ENCODE measurements at places on chromosomes 1 and 21.

GRCh38 chr1:223344491-223344890, 19.5 kb downstream of the SUSD4 start:
- no peak for DNase-seq

GRCh38 chr1:205481218-205481617, 23.3 kb upstream of the CDK18 start:
- no peak for DNase-seq

DNA sequence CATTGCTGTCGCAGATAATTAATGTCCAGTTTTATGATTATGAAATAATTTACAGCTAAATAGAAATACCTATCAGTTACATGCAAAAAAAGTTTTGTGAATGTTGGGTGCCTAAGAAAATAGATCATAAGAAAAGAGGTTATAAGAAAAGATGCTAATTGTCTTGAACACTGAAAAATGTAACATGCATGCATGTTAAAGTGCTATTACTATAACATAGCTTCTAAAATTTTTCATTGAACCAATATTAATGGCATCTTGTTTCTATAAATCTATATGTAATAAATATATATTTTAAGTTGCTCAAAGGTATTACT, 35.5 kb upstream of the SCYL3 start:
- DNase-seq: no peak

GRCh38 chr1:25577134-25577920, 33.9 kb downstream of the LDLRAP1 start:
- DNase-seq: no peak

GRCh38 chr1:99675994-99676393, 30.1 kb downstream of the PALMD start:
- no peak for DNase-seq

- no peak for DNase-seq
Observed at GRCh38 chr1:191348328-191348727, 809.9 kb upstream of the RGS18 start.

- DNase-seq: peak; percentile 79
Observed at GRCh38 chr1:228445843-228446650, 29.4 kb upstream of the TRIM17 start.

GRCh38 chr1:226446094-226446493, 38.2 kb upstream of the PARP1 start:
- DNase-seq: no peak

DNA sequence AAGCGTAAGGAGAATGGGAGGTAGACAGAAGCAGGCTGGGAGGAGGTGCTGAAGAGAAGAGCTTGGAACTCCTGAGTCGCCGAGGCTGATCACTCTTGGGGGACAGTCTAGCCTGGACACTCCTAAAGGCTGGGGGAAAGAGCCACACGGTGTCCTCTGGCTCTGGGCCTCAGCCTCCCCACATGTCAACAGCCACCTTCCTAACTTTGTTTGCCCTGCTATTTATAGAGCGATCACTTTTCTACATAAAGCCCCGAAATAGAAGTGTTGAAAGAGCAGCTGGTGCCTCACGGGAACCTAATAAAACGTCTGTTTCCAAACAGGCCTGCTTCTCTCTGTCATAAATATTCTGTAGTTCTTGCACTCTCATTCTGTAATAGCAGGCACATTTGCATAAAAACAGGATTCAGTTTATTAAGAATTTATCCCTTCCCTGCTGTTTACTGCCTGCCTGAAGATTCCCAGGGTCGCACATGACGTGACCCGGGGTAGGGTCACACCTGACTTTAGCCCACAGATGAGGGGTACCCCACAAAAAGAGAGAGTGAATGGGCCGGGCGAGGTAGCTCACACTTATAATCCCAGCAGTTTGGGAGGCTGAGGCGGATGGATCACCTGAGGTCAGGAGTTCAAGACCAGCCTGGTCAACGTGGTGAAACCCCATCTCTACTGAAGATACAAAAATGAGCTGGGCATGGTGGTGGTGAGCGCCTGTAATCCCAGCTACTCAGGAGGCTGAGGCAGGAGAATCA, 212.5 kb downstream of the TOMM20 start:
- DNase-seq: no peak

- DNase-seq: no peak
Observed at GRCh38 chr1:219670426-219671149, 57.7 kb upstream of the ZC3H11B start.

- DNase-seq: no peak
Observed at GRCh38 chr1:67635055-67635809, 49.8 kb upstream of the GADD45A start.

DNA sequence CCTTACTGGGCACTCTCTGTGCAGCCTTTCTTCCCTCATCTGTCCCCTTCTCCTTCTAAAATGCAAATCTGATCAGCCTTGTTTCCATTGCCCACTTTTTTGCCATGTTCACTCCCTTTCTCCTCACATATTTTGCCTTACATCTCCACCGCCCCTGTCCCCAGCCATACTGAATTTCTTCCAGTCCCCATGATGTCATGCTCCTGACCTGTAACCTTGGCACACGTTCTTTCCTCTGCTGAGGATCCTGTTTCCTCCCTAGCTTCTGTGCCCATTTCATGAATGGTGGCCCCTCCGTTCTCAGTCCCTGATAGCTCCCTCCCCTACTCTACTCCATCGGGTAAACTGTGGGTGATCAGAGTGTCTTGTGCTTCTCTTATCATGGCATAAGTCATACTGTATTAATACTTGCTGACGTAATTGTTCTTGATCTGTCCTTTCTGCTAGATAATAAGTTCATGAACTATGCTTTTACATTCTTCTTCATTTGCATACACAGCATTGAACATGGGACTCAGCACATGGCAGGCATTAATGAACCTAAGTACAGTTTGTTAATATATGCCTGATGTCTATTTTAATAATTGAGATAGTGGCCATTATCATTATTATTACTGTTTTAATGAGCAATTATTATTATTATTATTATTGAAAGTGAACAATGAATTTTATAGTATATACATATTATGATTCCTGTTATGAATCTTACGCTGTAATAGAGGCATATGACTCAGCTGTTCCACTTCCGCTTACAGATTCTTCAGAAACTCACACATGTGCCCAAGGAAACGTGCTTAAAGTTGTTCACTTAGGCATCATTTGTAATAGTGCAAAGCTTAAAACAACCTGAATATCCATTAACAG, 28.5 kb downstream of the MAP3K21 start:
- no peak for DNase-seq

DNA sequence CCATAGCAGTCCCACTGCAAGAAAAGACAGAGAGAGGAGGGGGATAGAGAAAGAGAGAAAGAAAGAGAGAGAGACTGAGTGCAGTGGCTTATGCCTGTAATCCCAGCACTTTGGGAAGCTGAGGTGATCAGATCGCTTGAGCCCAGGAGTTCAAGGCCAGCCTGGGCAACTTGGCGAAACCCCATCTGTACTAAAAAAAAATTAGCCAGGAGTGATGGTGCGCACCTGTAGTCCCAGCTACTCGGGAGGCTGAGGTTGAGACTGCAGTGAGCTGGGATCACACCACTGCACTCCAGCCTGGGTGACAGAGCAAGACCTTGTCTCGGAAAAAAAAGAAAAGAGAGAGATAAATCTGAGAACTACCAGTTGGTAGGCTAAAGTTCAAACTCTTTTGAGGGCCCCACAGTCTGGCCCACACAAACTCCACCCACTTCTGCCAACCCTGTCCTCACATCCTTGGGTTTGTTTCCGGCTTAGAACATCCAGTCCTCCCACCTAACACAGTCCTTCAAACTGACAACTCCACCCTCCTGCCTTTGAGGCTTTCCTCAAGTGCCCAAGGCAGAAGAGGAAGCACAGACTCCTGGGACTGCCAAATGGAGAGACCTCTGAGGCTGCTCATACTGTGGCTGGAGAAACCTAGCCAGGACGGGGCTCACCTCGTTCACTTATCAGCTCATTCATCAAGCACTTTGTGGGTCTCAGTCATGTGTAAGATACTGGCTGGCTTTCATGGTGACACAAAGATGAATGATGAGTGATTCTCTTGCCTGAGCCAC, 20.1 kb downstream of the TFAP2E start:
- no peak for DNase-seq

GRCh38 chr1:44568128-44568900, 106.0 kb downstream of the TMEM53 start:
- DNase-seq: no peak

DNA sequence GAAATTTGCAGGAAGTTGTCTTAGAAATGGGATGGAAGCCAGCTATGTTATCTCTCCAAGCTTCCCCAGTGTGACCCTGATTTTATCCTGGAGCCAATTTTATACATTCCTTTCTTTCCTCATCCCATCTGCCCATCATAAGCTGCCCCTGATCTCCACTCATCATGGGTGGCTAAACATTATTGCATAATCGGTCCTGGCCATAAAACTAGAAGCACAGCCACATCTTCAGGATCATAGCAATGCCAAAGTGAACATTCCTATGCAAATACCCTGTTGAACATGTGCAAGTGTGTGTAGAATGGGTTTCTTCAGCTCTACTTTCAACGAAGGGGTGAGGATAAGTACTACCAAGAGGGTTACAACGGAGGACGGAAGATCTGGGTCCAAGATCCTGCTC, 50.6 kb upstream of the COG2 start:
- no peak for DNase-seq
